ENCODE measurements at places on chromosomes 16 and 17.

GRCh38 chr16:9296271-9296590, 204.8 kb downstream of the HAPSTR1 start:
- no peak for DNase-seq

- no peak for DNase-seq
Measured at GRCh38 chr17:82388922-82389283, 17.3 kb downstream of the UTS2R start.

DNA sequence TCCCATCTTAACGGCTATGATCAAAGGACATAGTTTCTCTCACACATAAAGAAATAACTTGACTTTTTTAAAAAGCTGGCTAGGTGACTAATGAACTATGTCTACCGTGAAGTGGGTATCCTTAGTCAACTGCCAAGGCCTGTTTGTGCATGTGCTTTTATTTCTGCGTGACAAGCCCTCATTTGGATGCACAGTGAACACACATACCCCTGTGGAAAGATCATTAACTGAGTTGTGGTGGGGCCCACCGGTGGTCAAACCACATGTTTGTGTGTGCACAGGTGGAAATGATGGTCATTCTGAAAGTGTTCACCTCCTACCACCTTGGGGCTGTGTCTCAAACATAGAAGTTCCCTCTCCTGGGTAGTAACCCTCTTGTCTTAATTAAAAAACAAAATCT, 256.1 kb upstream of the SALL1 start:
- DNase-seq, result no peak

DNA sequence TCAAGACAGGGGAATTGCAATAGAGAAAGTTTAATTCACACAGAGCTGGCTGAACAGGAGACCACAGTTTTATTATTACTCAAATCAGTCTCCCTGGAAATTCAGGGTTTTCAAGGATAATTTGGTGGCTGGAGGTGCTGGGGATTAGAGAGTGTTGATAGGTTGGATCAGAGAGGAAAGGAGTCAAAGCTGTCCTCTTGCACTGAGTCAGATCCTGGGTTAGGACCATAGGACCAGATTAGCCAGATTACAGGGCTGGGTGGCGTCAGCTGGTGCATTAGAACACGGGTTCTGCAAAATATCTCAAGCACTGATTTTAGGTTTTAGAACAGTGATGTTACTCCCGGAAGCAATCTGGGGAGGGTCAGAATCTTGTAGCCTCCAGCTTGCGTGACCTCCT, 1.8 kb upstream of the NSMCE1 start:
- no peak for DNase-seq

DNA sequence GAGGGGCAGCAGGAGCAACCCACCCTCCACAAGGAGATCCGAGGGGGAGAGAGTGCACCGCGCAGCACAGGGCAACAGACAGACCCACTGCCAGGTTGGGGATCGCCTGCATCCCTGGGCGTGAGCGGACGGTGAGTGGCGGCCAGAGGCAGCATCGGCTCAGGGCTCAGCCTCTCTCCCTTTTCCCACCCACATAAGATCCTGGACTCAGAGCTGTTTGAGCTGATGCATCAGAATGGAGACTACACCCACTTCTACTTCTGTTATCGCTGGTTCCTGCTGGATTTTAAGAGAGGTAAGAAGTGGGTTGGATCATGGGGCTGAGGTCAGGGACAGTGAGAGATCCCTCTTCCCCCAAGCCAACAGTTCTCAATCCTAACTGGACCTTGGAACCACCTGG, 23.2 kb downstream of the MNT start:
- no peak for DNase-seq

DNA sequence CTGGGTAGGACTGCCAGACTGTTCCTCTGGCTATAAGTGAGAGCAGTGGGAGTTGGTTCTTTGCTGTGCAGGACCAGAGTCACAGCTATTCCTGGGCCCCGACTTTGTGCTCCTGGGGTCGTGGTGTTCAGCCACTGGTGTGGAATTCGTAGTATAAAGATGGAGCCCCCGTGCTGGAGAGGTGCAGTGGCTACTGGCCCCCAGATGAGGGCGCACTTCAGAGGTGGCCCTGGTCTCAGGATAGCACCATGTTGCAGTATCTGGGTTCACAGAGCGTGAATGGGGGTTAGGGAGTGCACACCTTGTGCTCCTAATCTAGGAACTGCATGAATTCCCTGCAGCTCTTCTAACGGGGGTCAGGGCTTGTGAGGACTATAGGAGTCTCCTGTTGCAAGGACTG, 21.1 kb downstream of the TANC2 start:
- DNase-seq, result no peak

DNA sequence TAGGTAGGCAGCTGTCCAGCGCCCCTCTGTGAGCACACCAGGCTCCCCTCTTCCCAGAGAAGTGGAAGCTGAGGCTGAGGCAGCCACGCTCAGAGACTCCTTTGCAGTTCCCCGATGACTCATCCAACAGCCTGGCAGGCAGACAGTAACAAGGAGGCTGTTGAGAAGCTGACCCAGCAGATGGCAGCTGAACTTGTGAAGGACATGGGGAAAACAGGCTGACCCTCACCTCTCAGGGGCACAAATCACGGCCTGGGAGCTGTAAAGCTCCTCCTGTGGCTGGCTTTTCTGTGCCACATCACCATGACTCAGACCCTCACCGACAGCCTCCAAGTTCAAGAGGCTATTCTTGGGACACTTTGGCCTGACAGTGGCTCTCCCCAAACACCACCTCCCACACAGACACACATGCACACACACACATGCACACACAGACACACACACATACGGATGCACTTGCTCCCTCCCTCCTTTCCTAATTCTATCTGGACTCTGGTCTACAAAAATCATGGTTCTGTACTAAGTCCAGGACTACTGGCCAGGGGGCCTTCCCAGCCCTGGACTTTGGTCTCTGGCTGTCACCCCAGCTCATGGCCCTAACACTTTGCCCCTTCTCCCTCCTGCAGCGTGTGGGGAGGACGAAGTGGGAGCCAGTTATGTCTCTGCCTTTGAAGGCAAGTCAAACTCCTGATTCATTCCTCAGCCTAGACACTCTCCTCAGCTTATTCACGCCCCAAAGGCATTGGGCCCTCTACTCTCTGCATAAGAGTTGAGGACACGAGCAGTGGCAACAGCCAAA, 23.2 kb downstream of the MAP3K14 start:
- DNase-seq, result no peak

DNA sequence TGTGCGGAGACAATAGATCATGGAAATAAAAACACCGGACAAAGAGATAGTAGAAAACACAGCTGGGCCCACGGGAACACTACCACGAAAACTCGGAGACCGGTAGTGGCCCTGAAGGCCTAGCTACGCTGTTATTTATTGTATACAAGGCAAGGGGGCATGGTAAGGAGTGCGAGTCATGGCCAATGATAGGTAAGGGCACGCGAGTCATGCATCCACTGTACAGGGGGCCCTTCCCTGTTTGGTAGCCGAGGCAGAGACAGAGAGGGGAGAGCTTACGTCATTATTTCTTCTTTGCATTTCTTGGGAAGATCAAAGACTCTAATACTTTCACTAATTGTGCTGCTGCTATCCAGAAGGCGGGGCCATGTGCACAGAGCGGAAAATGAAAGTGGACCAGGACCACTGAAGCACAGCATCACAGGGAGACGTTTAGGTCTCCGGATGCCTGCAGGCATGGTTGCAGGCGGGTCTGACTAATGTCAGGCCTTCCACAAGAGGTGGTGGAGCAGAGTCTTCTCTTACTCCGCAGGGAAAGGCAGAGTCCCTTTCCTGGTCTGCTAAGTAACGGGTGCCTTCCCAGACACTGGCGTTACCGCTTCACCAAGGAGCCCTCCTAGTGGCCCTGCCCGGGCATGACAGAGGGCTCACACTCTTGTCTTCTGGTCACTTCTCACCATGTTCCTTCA, 74.4 kb upstream of the ARL4D start:
- DNase-seq, result no peak

DNA sequence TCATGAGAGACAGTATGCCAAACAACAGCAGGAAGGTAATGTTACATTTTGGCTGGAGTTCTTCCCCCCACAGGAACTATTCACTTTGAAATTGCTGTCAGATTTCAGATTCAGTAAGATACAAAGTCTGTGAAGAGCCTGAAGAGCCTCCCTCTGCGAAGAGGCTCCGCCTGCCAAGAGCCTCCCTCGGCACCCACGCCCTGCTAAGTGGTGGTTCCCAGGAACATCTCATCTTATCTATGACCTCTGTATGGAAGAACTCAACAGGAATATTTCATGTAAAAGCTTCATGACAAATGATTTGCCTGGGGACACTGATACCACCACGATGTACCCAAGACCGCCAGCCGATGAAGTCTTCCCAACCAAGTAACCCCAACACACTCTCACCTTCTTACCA, 3.2 kb downstream of the ZC3H7A start:
- DNase-seq, result no peak

DNA sequence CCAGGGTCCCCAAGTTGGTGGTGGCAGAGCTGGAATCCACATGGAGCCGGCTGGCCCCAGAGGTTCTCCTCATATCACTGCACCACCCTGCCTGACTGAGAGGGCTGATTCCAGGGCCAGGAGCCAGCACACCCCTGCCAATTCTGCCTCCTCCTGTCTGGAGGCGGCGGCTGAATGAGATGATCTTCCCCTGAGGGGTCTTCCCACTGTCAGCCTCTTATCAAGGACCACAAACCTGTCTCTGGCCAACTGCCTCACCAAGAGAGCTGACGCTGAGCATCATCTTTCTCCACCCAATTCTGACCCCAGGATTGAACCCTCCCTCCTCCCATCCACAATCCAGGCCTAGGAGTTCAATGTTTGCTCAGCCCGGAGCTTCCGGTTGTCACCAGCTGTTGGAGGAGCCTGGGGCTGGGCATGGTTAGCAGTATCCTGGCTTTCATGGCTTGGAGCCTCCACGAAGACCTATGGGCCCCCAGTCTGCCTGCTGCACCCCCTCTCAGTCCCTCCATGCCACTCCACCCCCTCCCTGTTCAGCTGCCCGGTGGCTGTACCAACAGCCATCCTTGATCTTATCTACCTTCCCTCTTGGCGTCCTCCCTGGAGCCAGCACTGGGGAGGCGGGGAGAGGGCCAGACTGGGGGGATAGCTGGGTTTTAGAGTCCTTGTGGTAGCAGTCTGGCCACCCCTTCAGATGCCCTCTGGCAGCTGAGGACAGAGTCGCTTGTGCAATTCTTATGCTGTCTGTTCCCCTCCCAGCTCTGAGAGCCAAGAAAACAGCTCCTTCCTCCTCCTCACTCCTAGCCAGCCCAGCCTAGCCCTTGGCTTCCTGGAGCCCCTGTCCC, 25.6 kb downstream of the ABCC3 start:
- no peak for DNase-seq

All from NCI-H2107 (cell line).